ENCODE measurements at places on chromosomes 2 and 18.
A peak's percentile ranks its signal among the peaks of the same experiment; 100 is the strongest.

GRCh38 chr2:189309331-189309730 is 129.8 kb upstream of the COL5A2 start:
- DNase-seq, result no peak

- DNase-seq, result no peak
Observed at GRCh38 chr2:232146294-232146693, 184.8 kb downstream of the DIS3L2 start.

DNA sequence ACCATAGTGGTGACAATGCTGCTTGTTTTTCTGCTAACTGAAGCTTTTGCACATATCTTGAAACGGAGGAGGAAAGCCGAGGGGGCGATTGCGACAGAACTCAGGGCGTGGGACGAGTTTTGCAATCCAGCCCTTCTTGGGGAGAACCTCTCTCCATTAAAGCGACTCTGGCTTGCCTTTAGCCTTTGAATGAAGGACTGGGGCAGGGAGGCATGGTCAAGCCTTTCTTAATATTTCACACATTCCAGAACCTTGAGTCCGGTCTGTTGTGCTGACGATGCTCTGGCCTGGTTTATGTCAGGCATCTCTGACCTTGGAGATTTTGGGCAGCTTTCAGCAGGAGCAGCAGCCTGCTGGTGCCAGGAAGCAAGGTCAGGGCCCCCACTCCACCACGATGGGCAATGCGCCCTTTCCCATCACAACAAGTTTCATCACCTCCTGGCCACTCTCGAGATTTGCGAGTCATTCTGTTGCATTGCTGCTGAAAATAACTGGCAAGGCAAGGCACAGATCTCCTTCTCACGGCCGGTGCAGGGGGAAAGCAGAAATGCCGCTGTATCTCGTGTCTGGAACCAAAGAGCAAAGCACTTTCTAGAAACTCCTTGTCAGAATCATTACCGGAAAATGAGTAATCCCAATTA is 10.8 kb downstream of the EMILIN2 start:
- no peak for DNase-seq

- DNase-seq, result no peak
Observed at GRCh38 chr2:36147670-36148390, 207.7 kb upstream of the CRIM1 start.

GRCh38 chr2:232353660-232354059 is 24.9 kb upstream of the ALPP start:
- no peak for DNase-seq

DNA sequence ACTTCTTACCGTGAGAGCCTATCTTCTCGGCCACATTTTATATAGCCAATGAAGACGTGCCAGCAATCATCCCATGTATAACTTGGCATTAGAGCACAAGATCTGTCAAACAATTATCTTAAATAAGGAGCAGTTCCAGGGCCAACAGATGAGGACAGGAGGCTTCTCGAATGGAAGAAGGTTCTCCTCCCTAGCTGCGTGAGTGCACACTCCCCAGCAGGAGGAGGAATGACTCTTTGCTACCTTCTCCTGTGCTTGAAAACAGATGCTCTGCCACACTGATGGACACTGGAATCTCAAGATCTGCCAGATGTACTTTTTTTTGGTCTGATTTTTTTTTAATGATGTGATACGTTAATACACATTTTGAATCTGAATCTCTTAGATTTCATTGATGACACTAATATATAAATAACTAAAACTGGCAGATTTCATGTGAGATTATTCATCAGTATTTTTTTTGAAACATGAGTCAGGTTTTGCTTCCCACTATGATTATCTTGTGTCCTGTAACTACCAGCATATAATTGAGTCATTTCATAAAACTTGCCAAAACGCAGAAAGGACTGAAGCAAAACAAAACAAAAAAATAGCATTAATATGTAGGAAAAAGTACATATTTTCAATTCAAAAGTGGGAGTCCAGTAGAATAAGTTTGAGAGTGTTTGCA is 626 bp upstream of the VIT start:
- no peak for DNase-seq

DNA sequence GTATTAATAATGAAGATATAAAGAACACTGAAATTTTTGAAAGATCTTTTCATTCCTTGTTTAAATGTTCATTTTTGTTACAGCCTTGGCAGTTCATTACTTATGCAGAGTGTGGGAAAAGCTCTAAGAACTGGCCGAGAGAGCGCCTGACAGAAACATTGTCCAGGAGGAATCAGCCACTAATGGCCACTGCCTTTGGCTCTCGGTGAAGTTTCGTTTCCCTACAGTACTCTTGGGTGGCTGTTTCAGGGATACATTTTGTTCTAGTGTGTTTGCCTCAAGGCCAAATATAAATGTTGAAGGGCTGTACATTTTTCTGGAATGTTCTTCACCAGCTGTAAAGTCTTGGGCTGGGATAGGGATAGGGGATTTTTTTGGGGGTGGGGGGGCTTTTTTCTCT is 10.7 kb downstream of the SPTBN1 start:
- no peak for DNase-seq

DNA sequence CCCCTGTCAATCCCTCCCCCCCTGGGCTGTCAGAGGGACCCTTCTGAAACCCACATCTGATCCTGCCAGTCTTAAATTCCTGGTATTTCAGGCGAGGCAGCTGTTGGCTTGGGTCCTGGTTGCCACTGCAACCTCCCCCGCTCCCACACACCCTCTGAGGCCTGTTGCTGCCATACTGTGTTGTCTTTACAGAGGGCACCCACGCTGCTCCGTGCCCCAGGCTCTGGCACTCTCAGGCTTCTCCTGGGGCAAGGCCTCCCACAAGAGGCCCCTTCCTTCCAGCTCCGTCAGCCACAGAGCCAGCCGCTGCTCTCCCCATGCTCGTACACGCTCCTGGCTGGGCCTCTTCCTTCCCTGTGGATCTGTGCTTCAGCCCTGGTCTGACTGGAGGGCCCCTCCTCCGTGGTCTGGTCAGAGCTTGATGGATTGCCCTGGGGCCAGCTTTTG is 8.6 kb downstream of the CABLES1 start:
- DNase-seq, result no peak

DNA sequence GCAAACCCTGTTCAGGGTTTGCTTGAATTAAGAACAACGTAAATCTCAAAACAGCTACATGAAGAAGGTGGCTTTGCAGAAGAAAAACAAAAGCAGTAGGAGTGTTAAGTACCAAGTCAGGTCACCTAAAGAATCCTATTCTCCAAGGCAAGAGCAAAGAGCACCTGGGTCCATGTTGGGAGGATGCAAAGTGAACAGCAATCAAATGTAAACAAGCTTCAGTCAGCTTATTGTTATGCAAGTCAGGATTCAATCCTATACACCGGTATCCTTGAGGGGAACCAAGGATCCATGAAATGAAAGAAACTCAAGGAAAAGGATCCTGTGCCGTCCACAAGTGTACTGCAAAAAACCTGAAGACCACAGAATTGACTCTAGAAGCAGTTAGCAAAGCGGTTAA is 261.0 kb upstream of the DDX18 start:
- no peak for DNase-seq

- DNase-seq, result no peak
Observed at GRCh38 chr2:151959238-151959637, 131.0 kb upstream of the ARL5A start.

- DNase-seq, result peak; percentile 56
Observed at GRCh38 chr2:112542123-112542983, at the start of gene POLR1B. TSS of gene POLR1B (plus strand) at chr2:112542465. CDS start at chr2:112542495, 30 bp downstream.

DNA sequence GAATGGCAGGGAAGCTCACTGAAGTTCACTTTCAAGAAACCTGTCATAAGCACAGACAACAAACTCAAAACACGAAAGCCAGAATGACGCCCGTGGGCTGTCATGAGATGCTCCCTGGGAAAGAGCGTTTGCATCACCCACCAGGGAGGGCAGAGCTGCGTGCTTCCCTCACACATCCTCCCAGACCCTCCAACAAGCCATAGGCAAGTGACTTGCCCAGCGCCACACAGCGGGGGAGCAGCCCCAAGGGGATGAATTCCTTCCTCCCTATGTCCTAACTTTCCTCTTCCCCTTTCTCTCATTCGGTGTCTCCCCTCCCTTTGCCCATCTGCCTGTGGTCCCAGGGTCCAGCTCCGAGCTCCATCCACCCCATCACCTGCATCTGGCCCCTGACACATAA is 10.7 kb downstream of the BIN1 start:
- no peak for DNase-seq

DNA sequence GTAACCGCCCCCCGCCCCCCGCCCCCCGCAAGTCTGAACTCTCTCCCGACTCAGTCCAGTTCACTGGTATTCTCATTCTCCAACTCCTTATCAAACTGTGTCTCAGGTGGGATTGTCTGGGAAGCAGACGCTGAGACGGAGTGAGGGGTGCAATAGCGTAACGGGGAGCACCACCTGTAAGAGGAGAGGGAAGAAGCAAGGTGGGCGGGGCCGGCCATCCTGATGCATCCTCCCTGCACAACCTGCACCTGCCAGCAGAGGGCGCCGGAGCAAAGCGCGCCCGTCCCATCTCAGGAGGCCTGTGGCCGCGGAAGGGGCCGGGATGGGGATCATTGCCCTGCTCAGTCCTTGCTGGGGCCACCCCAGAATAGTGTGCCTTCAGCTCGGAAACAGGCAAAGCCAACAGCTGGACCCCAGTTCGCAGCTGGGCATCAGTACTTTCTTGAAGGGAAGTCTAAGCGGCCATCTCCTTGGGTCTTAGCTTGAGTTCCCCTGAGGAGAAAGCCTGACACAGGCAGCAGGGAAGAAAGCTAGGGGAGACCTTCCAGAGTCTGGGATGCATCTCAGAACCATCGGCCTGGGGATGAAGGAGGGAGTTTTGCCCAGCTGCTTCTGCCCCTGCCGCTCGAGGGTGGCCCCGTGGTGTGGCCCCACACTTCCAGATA is 208.0 kb downstream of the TFCP2L1 start:
- DNase-seq, result peak; percentile 26

DNA sequence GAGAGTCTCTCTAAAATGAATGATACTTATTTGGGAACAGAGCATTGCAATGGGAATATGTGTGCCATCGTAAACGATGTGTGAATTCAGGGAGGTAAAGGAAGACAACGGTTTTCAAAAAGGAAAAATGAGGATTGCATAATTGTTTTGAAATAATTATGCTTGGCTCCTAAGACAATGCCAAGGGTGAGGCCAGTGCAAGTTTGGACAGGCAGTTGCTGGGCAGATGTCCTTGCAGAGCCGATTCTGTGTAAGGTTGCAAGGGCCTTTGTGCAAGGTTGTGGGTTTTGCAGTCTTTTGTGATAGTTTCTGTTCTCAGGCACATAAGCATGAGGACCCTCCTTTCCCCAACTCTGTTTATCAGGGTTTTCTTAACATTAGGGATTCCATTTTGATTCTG is 70.0 kb upstream of the ZNF236 start:
- no peak for DNase-seq

DNA sequence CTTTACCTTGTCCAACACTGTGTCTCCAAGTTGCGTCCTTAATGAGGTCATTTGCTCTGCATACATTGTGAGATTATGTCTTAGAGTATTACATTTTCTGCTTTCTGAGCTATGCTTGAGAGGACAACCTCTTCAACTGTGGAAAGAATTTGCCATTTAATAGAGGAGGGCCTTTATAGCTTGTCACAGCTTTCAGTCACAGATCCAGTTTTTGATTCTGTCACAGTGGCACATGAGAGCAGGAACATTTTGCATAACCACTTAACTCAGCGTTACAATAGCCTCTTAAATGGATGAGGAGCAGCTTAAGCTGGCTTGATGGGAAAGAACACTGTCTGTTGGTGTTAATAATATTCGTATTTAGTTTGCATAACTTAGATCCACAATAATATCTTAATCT is 63.0 kb downstream of the RHBDD1 start:
- DNase-seq, result no peak

DNA sequence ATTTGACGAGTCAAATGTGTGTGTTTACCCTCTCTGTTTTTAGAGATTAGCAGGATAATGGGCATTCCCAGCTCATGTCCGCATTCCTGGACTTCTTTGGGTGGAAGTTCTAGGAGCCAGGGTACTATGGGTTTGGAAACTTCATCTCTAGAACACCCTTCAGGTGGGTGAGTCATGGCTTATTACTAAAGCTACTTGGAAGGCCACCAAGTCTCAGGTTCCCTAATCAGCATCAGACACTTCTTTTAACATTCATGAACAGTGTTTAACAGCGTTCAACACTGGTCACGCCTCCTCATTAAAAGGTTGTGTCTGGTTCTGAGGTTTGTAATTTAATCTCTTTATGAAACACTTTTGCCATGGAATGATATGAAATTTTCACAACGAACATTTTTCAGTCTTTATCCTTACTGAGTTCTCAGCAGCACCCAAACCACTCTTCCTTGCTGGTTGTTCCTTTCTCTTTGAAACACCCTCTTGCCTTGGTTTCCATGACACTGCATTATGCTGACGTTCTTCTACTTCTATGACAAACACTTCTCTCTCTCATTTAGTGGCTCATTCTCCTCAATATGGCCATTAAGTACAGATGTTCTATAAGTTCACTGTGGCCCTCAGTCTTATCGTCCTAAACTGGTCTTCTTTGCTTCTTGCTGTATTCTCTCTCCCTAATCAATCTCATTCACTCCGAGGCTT is 49.3 kb downstream of the MMADHC start:
- DNase-seq, result no peak

DNA sequence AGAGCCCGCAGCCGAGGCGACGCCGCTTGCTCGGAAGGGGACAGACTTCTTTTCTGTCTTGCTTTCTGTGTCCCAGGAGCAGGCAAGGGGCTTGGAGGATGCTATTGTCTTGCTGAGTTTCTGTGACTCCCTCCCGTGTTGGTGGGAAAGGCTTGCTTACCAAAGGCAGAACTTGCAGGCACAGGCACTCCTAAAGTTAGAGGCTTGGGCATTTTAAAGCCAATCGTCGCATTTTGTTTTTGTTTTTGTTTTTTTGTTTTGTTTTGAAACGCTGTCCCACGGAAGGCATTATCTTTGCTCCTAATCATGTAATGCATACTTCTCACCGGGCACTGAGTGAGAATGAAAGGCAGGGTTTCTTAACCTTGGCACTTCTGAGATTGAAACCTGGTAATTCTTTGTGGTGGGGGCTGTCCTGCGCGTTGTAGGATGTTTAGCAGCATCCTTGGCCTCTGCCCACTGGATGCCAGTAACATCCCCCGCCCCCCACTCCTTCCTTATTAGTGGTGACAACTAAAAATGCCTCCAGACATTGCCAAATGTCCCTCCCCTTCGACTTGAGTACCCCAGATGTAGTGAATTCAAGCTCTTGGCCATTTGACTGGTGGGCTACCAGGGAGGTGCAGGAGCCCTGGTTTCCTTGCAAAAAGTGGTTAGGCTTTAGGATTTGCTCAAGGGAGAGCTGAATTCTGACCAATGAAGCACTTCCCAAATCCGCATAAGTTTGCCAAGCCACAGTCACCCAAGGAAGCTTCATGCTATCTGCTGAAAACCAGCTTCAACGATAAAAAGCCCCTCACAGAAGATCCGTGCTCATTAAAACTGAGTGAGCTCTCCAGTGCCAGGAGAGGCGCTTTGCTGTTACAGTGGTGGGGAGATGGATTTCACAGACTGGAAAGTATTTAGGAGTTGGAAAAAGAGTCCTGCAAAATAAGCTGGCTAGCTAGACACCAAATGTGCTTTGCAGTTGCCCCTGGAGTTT is 1.2 kb downstream of the ANTXR1 start:
- DNase-seq, result no peak

- DNase-seq, result no peak
Observed at GRCh38 chr18:45007531-45007930, 326.8 kb downstream of the SETBP1 start.
